Activated effector memory CD4-positive, alpha-beta T cell treated with Interleukin-2 at 50 U/mL for 16 hours (primary cell): ENCODE measurements at places on chromosomes 1 and 21.

GRCh38 chr1:169860750-169861149 lies 32.9 kb downstream of the SCYL3 start:
- DNase-seq, result no peak

- no peak for DNase-seq
Observed at GRCh38 chr1:207001492-207002245, 30.9 kb downstream of the C1orf116 start.

GRCh38 chr1:114216431-114217173 lies 62.9 kb upstream of the SYT6 start:
- DNase-seq, result no peak

GRCh38 chr1:222829868-222830267 lies 15.0 kb downstream of the DISP1 start:
- no peak for DNase-seq

GRCh38 chr1:73097917-73098316 lies 815.6 kb upstream of the NEGR1 start:
- DNase-seq, result no peak

GRCh38 chr1:43448955-43449707 lies 4.6 kb downstream of the HYI start:
- no peak for DNase-seq
